ENCODE measurements at places on chromosomes 5 and 9.
A peak's percentile ranks its signal among the peaks of the same experiment; 100 is the strongest.

GRCh38 chr9:35673132-35674024 lies at the start of gene CA9:
Gene CA9, plus strand, starts transcription at chr9:35673928. Its CDS starts 32 bp downstream, at chr9:35673960.
- DNase-seq = no peak

- DNase-seq = no peak
Observed at GRCh38 chr5:138648841-138649240, 73.6 kb upstream of the HSPA9 start.

- no peak for DNase-seq
Observed at GRCh38 chr5:15897656-15898055, 281.9 kb downstream of the MARCHF11 start.

GRCh38 chr9:136839229-136840139 lies 2.8 kb upstream of the AJM1 start:
- no peak for DNase-seq

DNA sequence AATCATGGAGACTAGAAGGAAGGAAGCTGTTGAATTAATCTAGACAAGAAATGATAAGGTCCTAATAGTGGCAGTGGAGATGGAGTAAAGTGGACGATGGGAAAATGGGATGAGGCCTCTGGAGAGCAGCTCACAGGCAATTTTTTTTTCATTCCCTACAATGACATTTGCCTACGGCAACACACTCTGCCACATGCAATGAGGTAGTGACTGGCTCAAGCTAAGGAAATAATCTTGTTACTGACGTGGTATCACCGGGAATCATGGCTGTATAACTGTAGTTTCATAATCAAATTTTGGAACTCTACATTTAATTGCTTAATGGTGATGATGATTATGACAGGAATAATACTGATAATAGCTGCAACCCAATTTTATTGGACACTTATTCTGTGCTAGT lies 12.1 kb upstream of the MOB3B start:
- no peak for DNase-seq

GRCh38 chr5:15538516-15538915 lies 38.5 kb downstream of the FBXL7 start:
- DNase-seq = no peak

GRCh38 chr5:82815871-82816270 lies 261.3 kb downstream of the TMEM167A start:
- no peak for DNase-seq

GRCh38 chr9:21465859-21466518 lies 16.1 kb downstream of the IFNE start:
- DNase-seq = peak; percentile 19

DNA sequence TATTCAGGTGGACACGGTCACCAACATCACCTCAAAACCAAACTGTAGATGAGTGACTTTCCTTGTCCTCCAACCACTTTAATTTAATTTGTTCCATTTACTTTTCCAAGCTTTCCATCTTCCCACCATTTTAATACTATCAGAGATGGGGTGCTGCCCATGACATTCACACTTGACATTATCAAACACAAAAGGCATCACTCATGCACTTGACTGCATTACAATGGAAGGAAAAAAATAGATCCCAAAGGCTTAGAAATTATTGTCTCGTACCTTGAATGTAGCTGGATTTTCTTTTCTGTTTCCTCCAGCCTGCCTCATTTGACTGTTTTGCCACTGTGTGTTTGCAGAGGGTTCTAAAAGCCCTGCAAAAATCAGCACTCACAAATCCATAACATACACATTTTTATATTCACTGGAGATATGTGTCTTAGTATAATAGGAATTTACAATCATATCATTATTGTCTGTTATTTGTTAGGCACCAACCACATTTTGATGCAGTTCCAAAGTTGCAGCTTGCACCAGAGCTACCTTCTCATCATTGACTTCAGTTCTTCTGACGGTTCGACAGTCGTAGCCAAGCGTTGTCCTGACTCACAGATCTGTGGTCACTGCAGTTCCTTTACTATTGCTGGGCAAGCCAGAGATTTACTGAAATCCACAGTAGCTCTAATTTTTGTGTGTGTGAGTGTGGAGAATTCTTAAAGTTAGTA lies 712.3 kb upstream of the WWC1 start:
- DNase-seq = no peak

DNA sequence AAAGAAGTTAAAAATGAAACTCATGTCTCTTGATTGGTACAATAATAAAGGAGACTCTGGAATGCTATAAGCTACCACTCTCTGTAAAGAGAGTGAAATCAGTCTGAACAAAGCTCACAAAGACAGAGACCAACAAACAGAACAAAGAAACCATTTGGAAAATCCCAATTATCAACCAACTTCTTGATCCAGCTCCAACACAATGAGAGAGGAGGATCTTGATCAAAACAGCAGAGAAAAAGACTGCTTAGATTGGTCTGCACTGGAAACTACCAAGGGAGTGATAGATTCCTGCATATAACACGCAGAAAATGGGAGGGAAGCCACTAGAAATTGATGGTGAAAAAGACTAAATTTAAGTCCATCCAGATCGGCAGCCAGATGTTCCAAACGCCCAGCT lies 23.1 kb upstream of the RNF38 start:
- DNase-seq = no peak

GRCh38 chr5:172669386-172670004 lies 28.4 kb downstream of the NEURL1B start:
- DNase-seq = no peak

- no peak for DNase-seq
Observed at GRCh38 chr5:148751025-148751424, 75.4 kb upstream of the ADRB2 start.

- DNase-seq = no peak
Observed at GRCh38 chr9:32345243-32345642, 39.2 kb upstream of the ACO1 start.

DNA sequence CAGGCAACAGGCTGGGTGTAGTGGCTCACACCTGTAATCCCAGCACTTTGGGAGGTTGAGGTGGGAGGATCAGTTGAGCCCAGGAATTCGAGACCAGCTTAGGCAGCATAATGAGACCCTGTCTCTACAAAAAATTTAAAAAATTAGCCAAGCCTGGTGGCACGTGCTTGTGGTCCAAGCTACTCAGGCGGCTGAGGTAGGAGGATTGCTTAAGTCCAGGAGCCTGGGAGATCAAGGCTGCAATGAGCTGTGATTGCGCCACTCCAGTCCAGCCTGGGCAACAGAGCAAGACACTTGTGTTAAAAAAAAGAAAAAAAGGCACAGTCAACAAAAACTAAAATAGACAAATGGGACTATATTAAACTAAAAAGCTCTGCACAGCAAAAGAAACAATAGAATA lies 29.3 kb downstream of the ATP6V0E1 start:
- DNase-seq = no peak

- no peak for DNase-seq
Observed at GRCh38 chr5:95822043-95822541, 434 bp downstream of the GLRX start.

DNA sequence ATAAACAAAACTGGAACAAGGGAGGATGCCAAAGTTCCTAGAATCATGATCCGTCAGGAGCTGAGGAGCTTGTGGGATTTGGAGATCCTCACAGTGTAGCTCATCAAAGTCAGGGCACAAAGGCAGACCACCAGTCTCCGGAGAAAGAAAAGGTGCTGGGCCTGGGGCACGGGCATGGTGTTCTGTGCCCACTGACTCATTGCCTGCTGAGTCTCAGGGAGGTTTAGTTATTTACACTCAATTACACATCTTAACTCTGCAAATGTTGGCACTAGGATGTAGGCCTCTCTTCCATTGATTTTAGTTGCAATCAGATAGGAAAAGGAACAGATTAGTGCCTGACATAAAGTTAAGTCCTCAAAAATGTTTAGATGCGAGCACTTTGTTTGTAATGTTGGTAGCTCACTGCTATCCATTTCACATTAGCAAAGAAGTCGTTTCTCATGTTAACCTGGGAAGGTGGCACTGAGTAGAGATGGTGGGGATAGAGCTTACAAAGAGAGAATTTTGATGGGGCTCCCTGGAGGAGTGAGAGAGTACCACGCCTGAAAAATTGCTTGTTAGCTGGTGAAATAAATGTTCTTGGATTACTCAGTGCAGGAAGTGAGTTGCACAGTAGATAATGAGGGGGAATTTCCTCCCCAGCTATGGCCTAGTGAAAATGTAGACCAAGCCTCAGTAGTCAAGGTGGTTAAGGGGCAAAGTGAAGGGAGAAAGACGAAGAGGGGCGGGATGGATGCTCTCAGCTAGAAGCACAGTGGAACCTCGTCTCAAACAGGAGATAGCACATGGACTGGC lies 109.5 kb upstream of the CD180 start:
- no peak for DNase-seq

DNA sequence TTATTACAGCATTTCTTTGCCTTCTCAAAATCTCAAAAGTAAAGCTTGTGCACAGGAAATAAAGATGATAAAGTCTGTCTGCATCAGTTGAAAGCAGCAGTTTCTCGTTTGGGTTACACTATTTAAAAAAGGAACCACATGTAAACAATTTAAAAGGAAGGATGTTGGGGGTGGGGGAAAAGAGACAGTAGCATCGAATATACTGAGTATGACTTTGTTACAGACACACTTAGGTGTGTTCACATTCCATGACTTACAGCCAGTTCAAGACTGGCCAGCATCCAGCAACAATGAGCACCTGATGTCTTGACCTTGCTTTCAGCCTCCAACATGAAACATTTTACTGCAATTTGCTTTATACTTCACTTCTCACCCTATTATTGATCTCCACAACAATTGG lies 8.7 kb downstream of the GAPT start:
- no peak for DNase-seq

GRCh38 chr5:175896301-175897040 lies 25.1 kb downstream of the CPLX2 start:
- DNase-seq = no peak

GRCh38 chr5:94540856-94541494 lies 77.4 kb downstream of the KIAA0825 start:
- DNase-seq = no peak

DNA sequence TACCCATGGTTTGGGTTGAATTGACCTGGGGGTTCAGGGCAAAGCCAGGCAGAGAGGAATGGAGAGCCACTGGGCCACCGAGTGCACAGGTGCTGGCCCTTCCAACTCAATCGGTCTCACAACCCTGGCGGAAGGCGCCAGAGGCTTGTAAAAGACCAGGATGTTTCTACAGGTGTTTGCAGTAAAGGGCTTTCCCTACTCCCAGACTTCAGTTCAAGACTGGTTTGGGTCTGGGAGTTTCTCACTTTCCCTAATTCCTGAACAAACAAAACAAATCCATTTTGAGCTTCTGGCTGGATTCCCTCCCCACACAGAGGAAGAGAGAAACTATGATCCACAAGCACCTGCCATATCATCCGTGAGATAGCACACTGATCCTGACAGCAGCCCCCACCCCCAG lies 125.2 kb upstream of the KLF4 start:
- no peak for DNase-seq

DNA sequence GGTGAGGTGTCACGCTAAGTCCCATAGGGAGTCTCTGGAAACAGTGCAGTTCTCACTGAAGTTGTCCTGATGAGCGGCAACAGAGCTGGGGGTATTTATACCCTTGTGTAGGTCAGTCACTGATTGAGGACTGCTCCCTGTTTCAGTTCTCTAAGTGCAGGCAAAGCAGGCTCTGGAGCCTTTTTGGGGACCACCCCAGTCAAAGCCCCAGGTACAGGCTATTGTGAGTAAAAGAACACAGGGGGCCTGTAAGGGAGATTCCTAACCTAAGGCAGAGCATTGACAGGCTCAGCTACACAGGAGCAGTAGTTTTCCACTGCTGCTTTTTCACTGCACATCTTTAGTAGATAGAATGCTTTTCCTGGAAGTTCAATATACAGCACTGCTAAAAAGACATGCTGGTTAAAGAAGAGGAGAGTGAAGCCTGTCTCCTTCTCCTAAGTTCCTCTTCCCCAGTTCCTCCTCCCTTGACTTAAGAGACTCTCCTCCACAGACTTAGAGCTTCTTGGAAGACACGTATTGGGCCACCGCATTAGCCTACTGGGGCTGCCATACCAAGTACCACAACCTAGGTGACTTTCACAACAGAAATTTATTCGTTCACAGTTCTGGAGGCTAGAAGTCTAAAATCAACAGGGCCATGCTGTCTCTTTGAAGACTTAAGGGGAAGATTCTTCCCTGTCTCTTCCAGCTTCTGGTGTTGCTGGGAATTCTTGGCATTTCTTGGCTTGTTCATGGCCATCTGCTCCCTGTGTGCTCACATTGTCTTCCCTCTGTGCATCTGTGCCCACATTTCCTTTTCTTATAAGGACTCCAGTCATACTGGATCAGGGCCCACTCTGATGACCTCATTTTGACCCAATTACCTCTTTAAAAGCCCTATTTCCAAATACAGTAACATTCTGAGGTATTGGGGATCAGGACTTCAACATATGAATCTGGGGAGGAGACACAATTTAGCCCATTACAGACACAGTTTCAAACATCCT lies 221.0 kb downstream of the ESM1 start:
- DNase-seq = no peak
